ENCODE measurements at places on chromosomes 1 and 21.

DNA sequence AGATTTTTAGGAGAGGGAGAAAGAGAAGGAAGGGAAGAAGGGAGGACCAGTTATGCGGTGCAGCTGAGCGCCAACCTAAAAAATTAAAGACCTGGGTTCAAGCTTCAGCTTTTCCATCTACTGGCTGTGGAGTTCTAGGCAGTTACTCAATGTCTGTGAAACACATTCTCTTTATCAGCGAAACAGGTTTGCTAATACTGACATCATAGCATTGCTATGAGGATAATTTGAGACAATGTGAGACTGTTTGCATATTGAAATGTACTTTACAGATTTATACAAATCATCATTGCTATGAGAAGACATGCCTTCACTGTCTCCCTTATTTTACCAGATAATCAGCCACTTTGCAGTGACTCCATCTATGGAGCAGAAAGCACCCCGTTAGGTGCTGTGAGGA, 222.9 kb upstream of the SGIP1 start:
- no peak for DNase-seq

DNA sequence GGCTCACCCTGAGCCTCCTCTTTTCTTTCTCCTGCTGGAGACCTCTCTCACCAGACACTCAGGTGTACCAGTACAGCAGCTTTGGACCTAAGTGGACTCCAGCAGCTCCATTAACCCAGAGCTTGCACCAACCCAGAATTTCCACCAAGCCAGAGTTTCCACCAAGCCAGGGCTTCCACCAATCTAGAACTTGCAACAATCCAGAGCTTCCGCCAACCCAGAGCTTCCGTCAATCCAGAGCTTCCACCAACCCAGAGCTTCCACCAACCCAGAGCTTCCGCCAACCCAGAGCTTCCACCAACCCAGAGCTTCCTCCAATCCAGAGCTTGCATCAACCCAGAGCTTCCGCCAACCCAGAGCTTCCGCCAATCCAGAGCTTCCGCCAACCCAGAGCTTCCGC, 23.2 kb downstream of the CRYAA start:
- no peak for DNase-seq

- no peak for DNase-seq
Measured at GRCh38 chr1:67439277-67440029, 9.3 kb upstream of the SERBP1 start.

- DNase-seq = no peak
Measured at GRCh38 chr1:209617755-209618154, 34.2 kb downstream of the CAMK1G start.

GRCh38 chr1:24351247-24351646, 32.1 kb downstream of the GRHL3 start:
- no peak for DNase-seq
